ENCODE measurements at places on chromosomes 6 and 20. TPM values are rescaled to one million over a fixed set of nuclear protein-coding genes. Genes with fewer than 3 reads are reported as not detected.

- no peak for DNase-seq
These were observed 87.9 kb upstream of the CNKSR3 start for GRCh38 chr6:154598399-154598798.

GRCh38 chr6:148235446-148235845, 107.2 kb upstream of the SASH1 start:
- no peak for DNase-seq

GRCh38 chr20:38812182-38812581, 6.7 kb downstream of the PPP1R16B start:
- no peak for DNase-seq

DNA sequence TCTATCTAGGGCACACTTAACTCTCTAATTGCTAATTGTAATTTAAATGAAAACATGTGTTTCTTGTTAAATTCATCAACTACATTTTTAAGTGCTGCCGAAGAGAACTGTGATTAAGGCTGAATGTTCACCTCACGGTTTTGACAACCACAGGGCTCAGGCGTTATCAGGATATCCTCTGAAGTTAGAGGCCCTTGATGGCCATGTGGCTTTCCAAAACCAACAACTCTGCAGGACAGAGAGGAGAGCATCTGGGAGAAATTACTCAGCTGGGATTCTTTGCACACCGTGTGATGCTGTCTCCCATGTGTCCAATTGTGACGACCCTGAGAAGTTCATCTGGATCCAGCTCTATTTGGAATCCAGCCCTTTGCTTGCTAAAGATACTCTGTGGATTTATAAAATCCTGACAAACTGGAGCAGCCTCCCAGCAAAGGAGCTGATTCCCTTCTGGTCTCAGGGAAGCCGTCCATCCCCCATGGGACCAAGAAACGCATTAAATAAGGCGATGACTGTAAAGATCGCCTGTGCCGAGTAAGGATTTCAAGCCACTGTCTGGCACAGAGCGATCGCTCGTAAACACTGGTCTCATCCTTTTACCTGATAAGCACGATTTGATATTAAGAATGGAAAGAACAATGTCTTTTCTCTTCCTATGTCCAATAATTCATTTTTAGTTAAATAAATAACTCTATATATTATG, 401.1 kb downstream of the CD83 start:
- DNase-seq, result no peak

KLC4 gene
- total RNA-seq, result 31.1 TPM

- no peak for DNase-seq
These were observed 151.1 kb upstream of the JAG1 start for GRCh38 chr20:10824750-10825500.

GRCh38 chr6:136486357-136486756, 63.9 kb downstream of the MAP7 start:
- DNase-seq, result no peak

ZC3H12D gene
- 0.35 TPM for total RNA-seq

- DNase-seq, result no peak
These were observed 110.8 kb upstream of the MLN start for GRCh38 chr6:33914645-33915044.

- no peak for DNase-seq
These were observed 131.6 kb upstream of the ID4 start for GRCh38 chr6:19705606-19706005.

DNA sequence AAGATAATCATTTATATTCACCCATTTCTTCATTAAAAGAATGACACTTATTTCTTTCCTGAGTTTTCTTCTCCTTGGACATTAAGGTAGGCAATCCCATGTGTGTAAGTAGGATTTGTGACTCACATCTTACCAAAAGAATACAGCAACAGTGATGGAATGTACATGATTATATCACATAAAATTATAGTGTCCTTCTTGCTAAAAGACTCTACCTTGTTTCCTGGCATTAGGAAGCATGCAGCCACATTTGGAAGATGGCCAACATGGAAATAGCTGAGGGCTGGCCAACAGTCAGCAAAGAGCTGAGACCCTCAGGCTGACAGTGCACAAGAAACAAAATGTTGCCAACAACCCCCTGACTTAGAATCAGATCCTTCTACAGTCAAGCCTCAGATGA, 327.9 kb upstream of the MARCKS start:
- DNase-seq, result no peak

- DNase-seq, result no peak
These were observed 304.4 kb upstream of the JAG1 start for GRCh38 chr20:10978019-10978702.

DNA sequence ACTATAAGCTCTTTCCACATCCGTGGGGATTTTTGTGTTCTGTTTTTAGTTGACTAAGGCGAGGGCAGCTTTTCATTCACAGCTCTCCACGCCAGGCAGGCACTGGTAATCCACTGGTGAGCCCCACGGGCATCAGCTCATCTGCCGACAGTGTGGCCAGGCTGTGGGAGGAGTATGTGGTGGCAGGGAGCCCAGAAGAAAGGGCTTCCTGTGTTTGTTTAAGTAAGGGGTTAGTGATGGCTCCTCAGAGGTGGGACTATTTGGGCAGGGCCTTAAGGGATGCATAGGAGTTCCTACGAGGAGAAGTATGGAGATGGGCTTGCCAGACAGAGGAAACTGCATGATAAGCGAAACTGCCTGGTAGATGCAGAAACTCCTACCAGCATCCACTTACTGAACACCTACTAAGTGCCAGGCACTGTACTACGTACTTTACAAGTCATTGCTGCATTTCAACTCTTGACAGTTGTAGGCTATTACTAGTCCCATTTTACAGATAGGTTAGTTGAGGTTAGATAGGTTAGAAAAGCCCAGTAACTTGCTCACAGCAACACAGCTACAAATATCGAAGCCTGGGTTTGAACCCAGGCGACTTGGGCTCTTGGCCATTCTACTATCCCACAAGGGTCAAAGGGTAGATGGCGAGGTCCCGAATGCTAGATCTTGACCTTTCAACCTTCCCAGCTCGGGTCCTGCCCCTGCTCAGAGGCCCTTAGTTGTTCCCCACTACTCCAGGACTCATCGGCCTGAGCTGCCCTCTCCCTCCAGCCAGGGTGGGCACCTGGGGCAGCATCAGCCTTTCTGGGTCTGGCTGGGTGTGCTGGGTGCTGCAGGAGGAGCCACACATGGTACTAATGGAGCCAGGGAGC, 55.1 kb downstream of the CEBPB start:
- no peak for DNase-seq
